Stimulated activated CD8-positive, alpha-beta memory T cell treated with anti-CD3 and anti-CD28 coated beads, Interleukin-2, amount 100 ng/mL, for 1 hour (primary cell): ENCODE measurements at places on chromosomes 7 and 10.
A peak's percentile ranks its signal among the peaks of the same experiment; 100 is the strongest.

DNA sequence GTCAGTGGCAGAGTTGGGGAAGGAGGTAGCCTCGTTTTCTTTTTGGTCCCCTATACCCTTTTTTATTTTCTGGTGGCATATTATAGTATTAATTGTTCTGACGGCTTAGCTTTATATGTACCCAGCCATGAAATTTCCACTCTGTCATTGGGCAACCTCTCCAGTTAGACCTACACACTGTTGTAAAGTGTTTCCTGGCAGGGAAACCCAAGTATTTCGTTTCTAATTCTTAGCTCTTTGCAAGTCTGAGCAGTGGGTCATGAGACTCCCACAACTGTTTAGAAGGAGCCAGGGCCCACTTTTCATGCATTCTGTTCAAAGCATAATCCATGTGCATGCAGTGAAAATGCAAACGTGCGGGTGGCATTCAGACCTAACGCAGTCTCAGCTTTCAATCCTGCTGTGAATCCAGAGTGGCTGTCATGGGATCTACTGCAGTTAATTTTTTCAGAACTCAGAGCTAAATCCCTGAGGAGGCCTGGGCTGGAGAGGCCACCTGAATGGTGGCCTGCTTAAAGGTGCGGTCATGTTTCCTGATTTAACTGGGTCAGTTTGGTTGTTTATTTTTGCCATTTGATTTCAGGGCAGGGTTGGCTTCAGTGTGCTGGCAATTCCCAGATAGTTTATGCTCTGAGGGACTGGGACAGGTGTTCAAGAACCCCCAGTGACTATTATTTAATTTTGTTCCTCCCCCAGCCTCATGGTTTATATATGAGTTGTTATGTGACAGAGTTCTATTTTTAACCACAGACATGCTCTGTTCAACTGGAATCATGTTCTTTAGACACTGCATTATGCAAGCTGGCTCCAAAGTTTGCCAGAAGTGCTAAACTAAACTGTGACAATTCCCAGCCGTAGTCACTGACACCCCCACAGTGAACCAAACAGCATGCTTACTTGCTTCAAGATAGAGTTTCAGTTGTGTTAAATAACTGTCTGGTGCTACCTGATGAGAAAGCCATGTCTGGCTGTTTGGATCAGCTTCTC, 27.4 kb upstream of the SYPL1 start:
- no peak for DNase-seq

DNA sequence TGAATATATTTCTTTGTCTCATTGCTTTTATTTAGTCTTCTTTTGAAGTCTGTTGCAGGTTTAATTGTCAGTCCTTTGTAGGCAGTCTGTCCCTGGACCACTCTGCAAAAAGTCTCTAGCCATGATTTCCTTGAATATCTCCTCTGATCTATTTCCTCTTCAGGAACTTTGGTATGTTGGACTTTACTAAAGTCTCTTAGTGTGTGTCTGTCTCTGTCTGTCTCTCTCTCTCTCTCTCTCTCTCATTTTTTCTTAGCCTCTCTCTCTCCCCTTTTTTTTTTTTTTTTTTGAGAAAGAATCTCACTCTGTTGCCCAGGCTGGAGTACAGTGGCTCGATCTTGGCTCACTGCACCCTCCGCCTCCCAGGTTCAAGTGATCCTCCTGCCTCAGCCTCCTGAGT, 57.5 kb downstream of the ADD3 start:
- DNase-seq, result no peak

GRCh38 chr7:47535704-47536628, 45.9 kb downstream of the TNS3 start:
- no peak for DNase-seq

DNA sequence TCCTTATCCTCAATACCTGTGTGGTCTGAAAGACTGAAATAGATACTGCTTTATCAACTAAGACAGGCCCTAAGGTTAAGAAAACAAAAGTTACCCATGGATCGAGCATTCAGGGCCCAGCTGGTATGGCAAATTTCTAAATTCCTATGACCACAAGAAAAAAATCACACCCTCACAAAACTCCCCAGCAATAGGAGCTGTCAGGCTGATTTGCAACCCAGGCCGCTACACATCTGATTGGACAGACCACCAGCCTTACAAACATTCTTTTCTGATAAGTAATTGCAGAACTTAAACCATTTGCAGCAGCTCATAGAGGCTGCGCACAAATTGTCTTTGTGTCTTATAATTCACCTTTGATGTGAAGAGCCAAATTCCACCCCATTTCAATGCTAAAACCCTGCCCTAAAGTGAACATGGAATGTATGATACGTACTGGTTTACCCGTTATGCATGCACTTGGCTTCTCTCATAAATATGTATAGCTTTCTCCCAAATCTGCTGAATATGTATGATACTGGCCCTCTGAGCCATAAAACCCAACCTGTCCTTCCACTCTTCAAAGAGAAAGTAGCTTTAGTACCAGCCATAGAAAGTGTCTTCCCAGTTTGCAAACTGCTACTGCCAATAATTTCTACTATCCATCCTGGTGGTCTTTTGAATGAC, 842.5 kb downstream of the GRID1 start:
- no peak for DNase-seq

GRCh38 chr10:102713814-102714620, at the start of gene ARL3:
Gene ARL3 (minus strand): TSS chr10:102714397. CDS start chr10:102714275, 122 bp downstream.
- DNase-seq, result peak; percentile 90

GRCh38 chr7:33722383-33723101, 182.8 kb upstream of the BMPER start:
- no peak for DNase-seq
